SK-MEL-5 (cell line): ENCODE measurements at places on chromosomes 1 and 21.

DNA sequence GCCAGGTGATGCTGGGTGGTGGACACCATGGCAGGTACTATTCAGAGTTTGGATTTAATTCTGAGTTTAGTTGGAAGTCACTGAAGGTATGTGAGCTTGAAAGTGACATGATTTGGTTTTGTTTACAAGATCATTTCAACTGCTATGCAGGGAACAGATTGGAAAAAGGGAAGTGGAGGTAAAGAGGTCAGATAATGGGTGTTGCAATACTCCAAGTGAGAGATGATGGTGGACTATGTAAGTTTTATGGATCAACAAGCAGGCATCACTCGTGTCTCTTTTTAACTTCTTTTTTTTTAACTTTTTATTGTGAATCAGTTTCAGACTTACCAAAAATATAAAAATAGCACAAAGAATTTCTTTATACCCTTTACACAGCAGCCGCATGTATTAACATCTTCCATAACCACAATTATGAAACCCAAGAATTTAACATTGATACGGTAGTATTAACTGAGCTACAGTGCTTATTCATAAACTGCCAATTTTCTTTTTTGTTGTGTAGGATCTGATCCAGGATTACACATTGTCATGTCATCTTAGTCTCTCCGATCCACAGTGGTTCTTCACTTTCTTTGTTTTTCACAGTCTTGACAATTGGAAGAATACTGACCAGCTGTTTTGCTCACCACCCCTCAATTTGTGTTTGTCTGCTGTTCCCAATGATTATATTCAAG is 24.9 kb upstream of the NHLH2 start:
- DNase-seq, result peak; percentile 11

GRCh38 chr1:35573198-35574124 is at the start of gene TFAP2E:
TFAP2E (plus strand) TSS chr1:35573314; CDS start chr1:35573578, 264 bp downstream.
- peak; percentile 60 for DNase-seq

DNA sequence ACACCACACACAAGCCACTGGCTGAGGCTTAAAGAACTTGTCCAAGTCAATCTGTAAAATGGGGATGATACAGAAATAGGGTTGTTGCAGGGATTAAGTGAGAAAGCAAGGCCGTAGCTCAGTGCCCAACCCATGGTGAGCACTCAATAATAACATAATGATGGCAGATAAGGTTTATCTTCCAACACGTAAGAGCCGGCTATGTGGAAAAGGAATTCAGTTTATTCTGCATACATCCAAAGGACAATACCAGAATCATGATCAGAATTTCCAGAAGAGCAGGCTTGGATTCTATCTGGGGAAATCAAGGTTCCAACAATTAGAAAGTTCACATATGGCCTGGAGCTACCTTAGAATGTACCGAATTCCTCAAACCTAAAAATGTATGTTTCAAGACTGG is 4.6 kb downstream of the TMPRSS2 start:
- no peak for DNase-seq

DNA sequence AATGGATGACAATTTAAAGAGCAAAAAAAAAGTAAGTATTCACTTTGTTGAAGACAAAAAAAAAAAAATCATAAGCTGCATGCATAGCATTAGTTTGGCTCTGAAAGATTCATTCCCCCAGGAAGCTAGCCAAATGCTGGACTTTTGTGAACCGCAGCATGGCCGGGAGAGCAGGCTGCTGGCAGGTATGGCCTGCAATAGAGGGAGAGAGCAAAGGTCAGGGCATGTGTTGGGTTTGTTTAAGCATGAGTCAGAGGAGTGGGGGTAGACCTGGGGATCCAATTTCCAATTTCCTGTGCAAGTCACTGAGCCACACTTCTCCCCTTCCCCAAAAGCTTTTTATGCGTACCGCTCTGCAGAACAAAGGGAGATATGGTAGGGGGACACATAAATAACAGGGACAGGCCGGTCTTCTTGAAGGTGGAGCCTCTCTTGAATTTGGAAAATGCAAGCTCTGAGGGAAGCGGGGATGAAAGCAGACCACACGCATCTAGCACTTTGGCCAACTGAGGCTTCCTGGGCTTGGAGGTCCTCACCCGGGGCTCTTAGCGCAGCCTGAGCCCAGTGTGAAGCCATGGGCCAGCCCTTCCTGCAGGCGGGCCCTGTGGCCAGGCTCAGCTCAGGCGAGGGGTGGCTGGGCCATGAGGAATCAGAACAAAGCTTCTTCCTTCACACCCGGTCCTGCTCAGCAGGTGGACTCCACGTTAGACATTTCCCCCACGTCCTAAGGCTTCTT is 171.1 kb downstream of the TOMM20 start:
- DNase-seq, result no peak

DNA sequence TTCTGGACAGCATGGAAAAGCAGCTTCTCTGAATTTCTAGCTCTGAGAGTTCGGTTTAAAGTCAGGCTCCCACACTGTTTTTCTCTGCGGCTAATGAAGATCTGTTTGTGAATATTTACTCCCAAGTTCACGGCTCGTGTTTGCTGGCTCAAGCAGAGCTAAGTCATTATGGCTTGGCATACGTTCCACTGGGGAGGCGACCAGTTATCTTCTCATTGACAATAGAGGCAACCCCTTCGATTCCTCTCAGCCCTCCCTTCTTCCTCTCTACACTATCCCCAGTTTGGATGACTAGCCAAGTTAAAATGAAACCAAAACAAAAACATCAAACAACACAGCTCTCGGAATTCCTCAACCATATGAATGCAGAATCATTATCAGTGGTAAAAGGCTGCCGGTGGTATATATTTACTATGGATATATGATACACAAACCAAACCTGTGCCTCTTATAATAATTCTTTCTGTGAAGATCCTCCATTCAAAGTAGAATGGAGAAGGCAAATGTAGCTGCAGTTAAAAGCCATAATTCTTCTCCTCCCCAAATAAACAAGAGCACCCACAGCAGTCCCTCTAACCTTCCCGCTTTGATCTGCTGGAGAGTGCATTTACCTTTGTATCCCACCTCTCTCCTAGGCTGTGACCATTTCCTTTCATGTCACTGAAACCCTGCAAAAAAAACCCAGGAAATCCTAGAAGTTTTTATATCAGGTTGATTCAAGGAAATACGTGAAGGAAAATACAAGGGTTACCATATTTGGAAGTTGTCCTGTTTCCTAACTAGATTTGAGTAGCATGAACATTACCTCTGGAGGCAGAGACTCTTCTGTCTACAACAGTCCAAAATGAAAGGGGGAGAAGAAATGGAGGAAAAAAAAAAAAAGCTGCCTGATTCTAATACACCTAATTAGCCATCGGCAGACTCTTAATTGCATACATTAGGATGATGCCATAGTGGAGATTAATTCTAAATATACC is 108.3 kb upstream of the USH2A start:
- peak; percentile 22 for DNase-seq

DNA sequence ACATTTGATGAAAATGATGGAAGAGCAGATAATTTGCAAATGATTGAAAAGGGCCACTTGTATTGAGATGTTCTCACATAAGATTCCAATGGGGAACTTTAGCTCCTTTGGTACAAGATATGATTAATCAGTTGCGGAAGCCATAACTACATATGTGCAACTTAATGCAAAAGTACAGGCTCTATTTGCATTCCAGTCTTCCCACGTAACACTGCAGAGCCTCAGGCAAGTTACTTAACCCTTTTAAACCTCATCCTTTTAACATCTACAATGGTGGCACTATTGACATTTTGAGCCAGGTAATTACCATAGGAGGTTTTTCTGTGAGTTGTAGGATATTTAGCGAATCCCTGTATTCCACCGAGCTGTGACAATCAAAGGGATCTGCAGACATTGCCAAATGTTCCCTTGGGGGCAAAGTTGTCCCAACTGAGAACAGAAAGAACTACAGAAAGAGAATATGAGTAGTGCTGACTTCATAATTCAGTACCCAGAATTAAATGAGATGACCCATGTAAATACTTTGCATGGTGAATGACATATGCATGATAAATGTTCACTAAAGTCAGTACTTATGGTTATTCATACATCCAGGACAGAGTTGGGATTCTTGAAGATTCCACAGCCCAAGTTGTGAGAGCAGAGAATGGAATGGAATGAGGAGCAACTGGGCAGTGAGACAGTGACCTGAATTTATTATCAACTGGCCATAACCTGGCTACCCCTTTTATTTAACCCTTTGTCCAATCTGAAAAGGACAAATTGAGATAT is 62.6 kb downstream of the SPAG17 start:
- DNase-seq, result no peak

DNA sequence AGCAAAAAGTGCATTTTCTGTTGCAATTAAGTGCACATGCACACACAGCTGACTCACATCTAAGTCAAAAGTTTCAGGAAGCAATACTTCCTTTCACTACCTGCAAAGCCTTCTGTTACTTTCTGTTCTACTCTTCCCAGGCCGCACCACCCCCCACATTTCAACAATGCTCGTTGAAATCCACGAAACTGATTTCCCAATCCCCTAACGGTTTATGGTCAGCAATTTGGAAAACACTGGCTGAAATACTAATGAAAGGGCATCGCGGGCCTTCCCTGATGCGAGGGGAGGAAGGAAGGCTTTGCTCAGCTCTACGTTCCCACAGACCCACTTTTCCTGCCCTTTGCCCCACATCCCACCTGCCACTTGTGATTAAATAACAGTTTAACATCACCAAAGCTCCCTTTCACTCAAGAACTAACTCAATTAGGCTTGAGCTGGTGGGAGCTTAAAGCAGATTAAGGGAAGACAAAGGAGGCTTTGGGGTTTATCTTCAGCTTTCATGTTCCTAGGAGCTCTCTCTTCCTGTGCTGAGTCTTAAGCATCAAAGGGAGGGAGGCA is 243.2 kb upstream of the RAB4A start:
- DNase-seq, result no peak

DNA sequence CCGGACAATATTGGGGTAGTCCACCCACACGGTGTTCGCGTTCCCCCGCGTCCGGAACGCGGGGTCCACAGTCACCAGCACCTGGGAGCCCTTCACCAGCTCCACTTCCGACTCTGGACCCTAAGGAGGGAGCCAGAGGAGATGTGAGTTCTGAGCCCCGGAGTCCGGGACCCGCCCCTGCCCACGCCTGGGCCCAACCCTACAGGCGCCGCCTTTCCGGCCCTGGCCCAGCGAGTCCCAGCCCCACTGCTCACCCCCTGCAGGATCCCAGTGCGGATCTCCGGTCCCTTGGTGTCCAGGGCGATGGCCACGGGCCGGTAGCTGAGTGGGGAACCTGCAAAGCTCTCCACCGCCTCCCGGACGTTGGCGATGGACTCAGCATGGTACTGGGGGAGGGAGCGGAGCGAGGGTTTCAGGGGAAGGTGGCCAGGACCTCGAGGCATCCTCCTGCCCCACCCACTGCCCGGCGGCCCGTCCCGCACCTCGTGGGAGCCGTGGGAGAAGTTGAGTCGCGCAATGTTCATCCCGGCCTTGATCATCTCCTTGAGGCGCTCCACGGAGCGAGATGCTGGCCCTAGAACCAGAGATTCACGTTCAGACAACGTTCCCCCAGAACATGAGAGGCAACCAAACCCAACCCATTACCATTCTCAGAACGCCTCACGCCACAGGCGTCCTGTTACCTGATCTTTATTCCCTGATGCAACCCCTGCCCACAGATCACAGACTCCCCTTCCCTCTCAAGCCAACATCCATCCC is 5.9 kb downstream of the PKLR start:
- no peak for DNase-seq

GRCh38 chr1:158992787-158993312 is 16.9 kb upstream of the IFI16 start:
- DNase-seq, result no peak

GRCh38 chr1:3061566-3061965 is 7.4 kb upstream of the PRDM16 start:
- DNase-seq, result no peak

DNA sequence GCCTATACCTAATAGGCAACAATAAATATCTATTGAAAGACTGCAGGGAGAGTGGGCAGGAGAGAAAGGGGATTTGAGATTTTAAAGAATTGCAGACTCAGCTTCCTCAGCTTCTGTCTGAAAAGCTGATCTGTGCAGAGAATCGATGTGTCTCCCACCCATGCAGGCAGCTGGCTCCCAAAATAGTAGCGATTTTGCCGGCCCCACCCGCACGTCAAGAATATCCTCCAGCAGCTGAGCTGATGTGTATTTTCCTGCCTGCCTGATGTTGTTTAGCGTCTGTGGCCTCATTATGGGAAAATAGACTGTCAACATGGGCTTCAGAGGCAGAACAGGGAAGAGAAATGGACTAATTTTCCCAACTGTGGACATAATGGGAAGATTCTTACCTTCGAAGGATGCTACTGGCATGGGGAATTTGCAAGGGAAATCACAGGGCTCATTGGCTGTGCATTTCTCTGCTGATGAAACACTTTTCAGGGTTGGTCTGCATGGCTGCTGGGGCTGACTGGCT is 699.8 kb downstream of the PTPRU start:
- DNase-seq, result no peak

DNA sequence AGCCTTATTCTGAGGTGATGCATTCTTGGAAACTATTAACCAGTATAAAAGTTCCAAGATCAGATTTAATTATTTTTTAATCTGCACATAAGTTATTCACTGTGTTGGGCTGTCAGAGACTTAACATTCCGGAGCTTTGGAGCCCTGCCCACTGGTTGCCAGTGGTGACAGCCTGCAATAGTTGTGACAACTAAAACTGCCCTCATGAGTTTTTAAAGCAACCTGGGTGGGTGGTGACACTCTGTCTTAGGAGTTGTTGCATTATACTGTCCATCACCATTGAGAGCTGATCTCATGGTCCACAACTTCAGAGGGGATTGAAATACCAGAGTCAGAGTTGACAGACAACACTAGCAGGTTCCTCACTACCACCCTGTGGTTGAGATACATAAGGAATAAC is 653.9 kb upstream of the USP24 start:
- DNase-seq, result no peak

GRCh38 chr1:53279296-53280200 is 41.2 kb upstream of the MAGOH start:
- DNase-seq, result no peak

GRCh38 chr1:1208713-1209433 is 2.5 kb upstream of the TNFRSF18 start:
- no peak for DNase-seq

- no peak for DNase-seq
Observed at GRCh38 chr1:78322928-78323680, 167.7 kb upstream of the PTGFR start.

DNA sequence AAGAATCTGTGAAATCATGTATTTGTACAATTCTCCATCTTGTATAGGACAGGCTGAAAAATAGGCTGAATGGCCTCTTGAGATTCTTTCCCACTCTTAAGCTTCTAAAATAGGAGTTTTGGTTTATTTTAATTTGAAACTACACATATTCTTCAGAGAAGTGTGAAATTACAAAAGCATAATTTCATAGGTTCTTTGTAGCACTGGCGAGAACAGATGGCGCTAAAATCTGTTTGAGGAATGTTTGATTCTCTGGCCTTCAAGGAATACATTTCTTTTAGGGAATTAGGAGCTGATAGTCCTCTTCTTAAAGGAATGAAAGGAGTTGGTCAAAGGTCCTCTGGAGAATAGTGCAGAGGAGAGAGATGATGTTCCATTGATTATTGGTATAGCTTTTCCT is 44.9 kb downstream of the CC2D1B start:
- no peak for DNase-seq

- no peak for DNase-seq
Observed at GRCh38 chr1:31373897-31374486, 1.1 kb upstream of the FABP3 start.
